WTC11 (cell line): ENCODE measurements at places on chromosomes 7 and 10.
A peak's percentile ranks its signal among the peaks of the same experiment; 100 is the strongest.

DNA sequence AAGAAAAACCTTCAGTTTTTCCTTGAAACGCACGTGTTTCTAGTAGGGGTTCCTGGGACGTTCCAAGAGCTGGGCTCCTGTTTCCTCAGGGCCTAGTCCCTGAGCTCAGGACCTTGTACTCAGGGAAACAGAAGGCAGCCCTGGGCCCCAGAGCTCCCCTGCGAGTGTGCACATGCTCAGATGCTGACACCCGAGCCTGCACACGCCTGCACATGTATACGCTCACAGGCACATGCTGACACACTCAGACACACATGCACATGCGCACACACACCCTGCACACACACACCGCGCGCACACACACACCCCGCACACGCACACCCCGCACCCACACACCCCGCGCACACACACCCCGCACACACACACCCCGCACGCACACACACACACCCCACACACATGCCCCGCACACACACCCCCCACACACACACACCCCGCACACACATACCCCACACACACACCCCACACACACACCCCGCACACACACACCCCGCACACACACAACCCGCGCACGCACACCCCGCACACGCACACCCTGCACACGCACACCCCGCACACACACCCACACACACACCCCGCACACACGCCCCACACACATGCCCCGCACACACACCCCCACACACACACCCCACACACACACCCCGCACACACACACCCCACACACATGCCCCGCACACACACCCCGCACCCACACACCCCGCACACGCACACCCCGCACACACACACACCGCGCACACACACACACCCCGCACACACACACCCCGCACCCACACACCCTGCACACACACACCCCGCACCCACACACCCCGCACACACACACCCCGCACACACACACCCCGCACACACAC lies 52.2 kb downstream of the CALML3 start:
- DNase-seq: no peak

DNA sequence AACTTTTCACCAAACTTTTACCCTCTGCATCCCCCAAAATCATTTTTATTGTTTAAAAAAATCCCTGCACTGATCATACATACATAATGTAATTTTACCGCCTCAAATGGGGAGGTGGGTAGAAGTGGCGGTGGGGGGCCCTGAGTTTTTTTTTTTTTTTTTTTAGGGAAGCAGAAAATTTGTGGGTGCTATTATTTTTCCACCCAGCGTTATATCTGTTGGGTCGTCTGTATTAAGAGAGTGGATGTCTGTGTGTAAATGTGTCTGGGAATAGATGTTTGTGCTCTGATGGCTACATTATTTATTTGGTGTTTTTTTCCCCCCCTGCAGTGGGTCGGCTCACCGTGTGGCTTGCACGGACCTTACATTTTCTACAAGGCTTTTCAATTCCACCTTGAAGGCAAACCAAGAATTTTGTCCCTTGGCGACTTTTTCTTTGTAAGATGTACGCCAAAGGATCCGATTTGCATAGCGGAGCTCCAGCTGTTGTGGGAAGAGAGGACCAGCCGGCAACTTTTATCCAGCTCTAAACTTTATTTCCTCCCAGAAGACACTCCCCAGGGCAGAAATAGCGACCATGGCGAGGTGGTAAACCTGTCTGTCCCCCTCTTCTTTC lies 438 bp downstream of the ARID5B start:
- no peak for DNase-seq

DNA sequence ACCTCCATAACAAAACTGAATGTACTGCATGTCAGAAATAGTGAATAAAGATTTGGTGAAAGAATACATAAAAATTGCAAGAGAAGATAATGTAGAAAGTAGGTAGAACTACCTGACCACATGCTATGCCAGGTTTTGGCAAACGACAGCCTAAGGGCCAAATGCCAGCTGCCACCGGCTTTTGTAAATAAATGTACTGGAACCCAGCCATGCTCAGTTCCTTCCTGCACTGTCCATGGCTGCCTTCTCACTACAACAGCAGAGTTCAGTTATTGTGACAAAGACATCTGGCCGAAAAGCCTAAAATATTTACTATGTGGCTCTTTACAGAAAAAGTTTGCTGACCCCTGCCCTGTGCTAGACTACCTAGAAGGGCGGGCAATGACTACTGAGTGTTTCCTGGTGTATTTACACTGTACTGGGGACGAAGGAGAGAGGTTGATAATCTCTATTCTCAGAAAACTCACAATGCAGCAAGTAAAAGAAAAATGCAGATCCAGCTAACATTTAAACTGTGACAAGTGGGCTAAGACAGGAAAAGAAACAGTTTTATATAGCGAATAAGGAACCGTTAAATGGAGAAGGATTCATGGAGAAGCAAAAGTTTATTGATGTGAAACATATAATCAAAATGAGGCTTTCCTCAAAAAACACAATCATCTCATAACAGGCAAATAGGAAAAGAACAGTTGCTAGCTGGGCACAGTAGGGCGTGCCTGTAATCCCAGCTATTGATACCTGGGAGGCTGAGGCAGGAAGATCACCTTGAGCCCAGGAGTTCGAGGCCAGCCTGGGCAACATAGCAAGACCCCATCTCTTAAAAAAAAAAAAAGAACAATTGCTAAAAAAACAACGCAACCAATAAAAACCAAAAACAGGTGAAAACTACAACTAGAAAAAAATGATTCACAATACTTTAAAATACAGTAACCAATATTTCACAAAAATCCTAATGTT lies 13.7 kb downstream of the KIN start:
- DNase-seq: no peak

- no peak for DNase-seq
These were observed 201.6 kb downstream of the MBL2 start for GRCh38 chr10:52571018-52571417.

DNA sequence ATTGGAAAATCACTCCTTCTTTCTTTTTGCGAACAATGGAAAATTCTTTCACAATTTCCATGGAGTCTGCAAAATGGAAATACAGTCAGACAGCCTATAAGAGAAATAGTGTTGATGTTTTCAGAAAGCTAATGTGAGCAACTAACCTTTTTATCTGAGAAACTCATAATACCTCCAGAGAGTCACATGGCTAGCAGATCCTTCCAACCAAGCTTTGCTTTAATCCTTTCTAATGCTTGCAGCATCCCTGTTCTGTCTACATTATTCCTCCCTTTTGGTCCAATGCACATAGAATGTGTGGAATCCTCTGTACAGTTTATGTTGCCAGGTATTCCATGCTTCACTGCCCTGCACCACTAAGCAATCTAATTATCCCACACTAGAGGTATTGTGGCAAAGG lies 717.5 kb upstream of the LRRN3 start:
- no peak for DNase-seq

- no peak for DNase-seq
These were observed 619 bp upstream of the LMTK2 start for GRCh38 chr7:98105942-98106544.

DNA sequence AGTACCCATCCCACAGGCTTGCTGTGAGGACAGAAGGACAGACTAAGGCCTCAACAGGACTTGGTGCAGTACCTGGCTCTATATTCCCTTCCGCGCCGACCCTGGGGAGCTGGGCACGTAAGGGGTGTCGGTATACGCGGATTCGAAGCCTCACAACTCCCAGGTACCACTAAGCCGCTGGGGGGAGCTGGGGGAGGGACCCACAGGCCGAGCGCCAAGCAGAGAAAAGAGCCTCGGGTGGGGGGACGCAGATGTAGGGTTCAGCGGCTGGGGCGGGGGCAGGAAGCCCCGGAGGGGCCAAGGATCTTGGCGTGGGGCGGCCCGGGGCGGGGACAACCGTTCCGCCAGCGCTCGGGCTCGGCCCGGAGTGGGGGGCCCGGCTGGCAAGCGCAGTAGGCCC lies 126.4 kb upstream of the ZNF746 start:
- peak; percentile 31 for DNase-seq

- no peak for DNase-seq
These were observed 300.6 kb downstream of the GFRA1 start for GRCh38 chr10:115972426-115972825.

DNA sequence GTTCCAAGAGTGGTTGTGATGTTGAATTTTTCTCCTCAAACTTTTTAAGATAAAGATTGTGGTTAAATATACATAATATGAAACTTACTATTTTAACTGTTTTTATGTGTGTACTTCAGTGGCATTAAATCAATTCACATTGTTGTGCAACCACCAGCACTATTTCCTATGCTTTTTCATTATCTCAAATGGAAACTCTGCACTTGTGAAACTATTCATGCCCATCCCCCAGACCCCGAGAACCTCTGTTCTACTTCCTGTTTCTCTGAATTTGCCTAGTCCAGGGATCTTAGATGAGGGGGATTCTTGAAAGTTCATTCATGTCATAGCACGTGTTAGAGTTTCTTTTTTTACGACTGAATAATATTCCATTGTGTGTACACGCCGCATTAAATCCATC lies 67.0 kb downstream of the WDR37 start:
- no peak for DNase-seq

DNA sequence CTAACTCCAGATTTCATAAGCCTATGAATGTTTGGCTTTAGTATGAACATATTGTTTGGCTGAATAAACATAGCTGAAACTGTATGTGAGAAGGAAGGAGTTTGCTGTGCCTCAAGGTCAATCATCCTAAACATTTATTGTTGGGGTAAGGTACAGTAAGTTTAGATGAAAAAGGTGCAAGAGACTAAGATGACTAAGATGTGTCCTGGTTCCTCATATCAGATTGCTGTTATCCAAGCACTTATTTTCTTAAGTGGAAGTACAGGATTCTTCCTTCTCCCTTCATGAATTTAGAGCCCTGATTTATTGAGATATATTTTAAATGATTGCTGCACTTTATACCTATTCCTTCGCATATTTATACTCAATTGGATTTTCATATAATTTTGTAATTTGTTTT lies 12.2 kb downstream of the MDFIC start:
- DNase-seq: no peak

DNA sequence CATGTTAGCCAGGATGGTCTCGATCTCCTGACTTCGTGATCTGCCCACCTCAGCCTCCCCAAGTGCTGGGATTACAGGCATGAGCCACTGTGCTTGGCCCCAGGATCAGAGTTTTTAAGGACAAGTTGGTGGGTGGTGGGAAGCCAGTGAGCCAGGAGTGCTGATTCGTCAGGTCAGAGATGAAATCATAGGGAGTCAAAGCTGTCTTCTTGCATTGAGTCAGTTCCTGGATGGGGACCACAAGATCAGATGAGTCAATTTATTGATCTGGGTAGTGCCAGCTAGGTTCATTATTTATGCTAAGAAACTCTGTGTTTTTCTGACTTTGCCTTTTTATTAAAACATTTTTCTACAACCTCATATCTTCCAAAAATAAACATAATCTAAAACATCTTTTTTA lies 423.8 kb downstream of the ARL4A start:
- DNase-seq: no peak

GRCh38 chr7:136009488-136010079 lies 32.4 kb upstream of the MTPN start:
- no peak for DNase-seq

DNA sequence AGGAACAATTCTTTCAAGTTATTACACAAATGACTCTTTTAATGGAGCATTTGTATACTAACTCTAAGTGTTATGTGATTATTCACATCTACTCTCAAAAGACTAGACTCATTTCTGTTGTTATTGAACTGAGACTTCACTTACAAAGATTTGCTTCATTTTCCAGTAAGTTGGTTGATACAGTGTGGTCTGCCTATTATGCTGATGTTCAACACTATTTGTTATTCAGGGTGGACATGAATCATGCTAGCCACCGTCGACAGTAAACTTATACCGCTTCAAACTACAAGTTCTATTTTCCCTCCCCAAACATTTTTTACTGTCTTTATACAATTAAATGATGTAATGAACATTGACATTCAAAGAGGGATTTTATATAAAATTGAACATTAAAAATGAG lies 84.5 kb downstream of the PRKG1 start:
- no peak for DNase-seq

DNA sequence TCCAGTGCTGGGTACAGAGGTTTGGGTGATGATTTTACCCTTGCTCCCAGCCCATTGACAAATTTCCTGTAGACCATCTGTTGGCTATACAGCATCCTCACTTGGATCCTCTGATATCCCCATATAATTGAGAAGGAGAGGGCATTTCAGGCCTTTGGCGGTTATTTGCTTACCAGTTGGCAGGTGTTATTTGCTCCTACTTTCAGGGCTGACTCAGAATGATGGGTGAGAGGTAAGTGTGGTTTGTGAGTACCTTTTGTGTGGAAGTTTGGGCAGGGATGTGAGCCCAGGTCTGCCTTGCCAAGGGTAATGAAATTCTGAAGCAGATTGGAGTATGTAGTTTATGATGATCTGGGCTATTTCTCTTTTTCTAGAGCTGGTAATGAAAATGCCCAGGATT lies 93.6 kb downstream of the LRMDA start:
- DNase-seq: no peak

- peak; percentile 59 for DNase-seq
These were observed 2.3 kb downstream of the UNCX start for GRCh38 chr7:1234881-1235500.
